ENCODE measurements at places on chromosomes 5 and 9.

DNA sequence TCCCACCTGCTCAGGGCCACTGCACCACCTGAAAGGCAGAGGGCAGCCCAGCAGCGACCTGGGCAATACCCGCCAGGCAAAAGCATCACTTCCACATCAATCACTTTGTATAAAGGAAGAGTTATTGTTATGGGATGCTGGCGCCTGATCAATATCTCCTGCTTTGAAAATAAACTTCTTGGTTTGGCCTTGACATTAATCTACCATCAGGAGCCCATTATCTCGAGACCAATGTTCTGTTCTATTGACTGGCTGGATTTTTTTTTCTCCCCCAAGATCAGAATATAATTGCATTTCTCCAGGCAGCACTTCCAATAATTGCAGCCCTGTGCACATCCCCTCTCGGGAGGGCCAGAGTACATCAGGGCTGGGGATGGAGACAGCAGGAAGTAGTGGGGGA, 44.4 kb upstream of the SAP30L start:
- no peak for DNase-seq

GRCh38 chr9:717722-718121, 123.8 kb upstream of the DMRT1 start:
- no peak for DNase-seq

DNA sequence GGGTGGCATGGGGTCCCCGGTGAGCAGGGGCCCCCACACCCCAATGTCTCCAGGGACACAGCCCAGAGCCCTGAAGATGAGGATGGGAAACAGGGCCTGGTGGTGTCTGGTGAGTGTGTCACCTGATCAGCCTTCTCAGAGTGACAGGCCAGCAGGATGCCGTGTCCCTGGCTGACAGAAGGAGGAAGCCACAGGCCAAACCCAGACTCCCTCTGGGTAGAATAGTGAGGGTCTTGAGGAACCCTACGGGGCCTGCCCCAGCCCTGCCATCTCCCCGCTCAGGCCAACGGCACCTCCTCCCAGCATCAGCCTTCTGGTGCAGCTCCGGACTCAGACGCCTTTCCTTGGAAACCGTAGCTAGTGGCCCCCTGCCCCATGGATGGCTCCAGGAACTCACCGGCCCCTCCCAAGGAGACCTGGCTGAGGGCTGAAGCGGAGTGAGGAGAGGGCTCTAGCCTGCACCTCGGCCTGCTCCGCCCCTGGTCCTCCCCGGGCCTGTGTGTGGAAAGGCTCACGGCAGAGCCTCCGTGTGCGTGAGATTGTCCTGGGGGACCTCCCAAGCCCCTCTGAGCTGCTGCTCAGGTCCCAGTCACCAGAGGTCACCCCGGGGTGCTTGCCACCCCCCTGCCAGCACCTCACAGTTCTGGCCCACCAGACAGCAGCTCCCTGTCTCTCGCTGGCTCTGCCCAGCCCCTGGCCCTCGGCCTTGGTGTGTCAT, 6.0 kb downstream of the RALGDS start:
- DNase-seq, result no peak

DNA sequence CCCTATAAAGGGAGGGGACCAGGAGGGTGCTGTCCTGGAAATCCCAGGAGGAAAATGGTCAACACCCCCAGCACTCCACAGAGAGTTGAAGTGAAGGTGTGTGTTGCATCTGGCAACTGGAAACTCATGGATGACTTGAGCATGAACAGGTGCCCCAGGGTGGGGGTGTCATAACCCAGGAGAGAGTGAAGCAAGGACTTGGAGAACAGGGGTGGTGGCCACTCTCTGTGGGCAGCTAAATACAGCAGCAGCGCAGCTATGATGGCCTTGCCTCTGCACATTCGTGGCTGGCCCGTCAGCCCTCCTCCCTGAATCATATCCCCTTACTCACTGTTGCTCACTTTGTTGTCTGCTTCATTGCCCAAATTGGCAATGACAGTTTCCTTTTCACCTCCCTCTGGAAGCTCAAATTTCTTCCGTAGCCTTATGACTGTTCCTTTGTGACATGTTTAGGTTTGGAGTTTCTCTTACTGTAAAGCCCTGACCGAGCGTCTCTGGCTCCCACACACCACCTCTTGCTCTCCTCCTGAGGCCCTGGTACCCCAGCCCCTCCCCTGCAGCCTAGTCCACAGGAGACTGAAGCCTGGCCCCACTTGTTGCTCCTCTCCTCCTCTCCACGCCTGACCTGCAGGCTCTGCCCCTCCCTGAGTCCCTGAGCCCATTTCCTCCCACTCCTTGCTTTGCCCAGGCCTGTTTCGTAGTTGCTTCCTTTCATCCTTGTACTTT, 185.8 kb downstream of the CD180 start:
- DNase-seq, result no peak

GRCh38 chr5:181265092-181265671, 4.2 kb upstream of the TRIM52 start:
- no peak for DNase-seq

- no peak for DNase-seq
These were observed 25.9 kb downstream of the CTSL start for GRCh38 chr9:87751868-87752267.

DNA sequence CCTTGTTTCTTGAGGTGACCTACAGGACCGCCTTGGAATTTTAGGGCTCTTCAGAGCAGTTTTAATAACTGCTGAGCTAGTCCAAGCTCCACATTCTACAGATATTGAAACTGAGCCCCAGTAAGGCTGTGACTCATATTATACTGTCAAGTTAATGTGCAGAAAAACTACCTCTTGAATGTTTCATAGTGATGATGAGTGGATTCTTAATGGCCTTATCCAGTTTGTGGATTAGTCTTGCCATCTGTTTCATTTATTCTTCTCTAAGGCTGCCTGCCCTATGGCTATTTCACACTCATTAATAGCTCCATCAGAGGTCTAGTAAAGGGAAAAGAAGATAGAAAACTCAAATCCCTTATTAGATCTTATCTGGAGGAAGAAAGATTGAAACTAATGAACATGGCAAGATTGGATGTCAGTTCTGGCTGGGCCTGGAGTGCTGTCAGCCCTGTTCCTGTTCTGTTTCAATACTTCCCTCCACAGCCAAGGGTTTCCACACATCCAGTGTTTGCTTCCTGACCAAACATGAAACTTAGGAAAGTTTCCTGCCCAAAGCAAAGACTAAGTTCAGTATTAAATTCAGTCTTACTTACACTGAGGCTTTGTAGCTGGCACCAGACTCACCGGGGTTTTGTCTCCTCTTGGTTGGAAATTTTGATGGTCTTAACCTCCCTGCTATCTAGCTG, 215.6 kb upstream of the DMAC1 start:
- no peak for DNase-seq

GRCh38 chr5:98248949-98249348, 524.5 kb upstream of the RGMB start:
- DNase-seq, result no peak

GRCh38 chr5:59660737-59661136, 232.8 kb downstream of the PDE4D start:
- no peak for DNase-seq

GRCh38 chr5:27906931-27907601, 868.7 kb upstream of the CDH9 start:
- DNase-seq, result no peak

- DNase-seq, result no peak
These were observed 24.1 kb upstream of the DMAC1 start for GRCh38 chr9:7823651-7824050.

DNA sequence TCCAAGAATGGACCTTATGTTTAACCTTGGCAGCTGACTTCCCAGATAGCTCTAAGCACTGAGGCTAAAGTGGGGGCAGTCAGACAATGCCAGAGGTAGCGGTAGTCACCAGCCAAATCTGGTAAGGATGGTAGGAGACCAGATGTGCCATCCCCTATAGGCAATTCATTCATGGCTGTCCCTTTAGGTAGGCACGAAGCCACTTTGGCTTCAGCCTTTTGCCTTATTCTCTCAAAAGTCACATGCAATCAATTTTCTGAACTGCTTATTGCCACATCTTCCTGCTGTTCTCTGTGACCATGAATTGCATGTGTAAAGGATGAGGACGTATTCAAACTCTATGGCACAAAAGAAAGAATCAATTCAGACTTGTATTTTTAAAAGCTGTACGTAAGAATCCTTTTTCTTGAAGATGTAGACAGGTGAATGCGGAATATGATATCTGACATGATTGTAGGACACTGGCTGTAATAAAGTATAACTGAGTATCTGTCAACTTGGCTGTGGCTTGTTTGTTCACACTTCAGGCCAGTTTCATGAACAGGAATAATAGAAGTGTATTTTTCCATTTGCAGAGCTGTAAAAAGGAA, 611.7 kb downstream of the NR2F1-AS1 start:
- DNase-seq, result no peak

DNA sequence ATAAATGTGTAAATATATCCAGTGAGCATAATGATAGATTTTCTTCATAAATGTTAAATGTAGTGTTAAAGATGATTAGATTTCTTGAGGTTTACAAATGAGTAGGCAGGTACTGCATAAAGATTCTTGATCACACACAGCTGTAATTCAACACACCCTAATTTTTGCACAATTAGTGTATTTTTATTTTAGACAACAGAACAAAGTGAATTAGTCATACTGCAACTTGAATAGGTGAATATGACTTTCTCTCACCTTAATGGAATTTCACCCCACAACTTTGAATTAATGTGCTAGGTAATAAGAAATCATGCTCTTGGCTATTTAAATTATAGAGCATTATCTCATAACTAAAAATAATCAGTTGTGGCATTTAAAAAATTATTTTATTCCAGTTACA, 795.7 kb upstream of the ACO1 start:
- no peak for DNase-seq
